ENCODE measurements at places on chromosomes 2 and 18. TPM values are rescaled to one million over a fixed set of nuclear protein-coding genes. Genes with fewer than 3 reads are reported as not detected.

DNA sequence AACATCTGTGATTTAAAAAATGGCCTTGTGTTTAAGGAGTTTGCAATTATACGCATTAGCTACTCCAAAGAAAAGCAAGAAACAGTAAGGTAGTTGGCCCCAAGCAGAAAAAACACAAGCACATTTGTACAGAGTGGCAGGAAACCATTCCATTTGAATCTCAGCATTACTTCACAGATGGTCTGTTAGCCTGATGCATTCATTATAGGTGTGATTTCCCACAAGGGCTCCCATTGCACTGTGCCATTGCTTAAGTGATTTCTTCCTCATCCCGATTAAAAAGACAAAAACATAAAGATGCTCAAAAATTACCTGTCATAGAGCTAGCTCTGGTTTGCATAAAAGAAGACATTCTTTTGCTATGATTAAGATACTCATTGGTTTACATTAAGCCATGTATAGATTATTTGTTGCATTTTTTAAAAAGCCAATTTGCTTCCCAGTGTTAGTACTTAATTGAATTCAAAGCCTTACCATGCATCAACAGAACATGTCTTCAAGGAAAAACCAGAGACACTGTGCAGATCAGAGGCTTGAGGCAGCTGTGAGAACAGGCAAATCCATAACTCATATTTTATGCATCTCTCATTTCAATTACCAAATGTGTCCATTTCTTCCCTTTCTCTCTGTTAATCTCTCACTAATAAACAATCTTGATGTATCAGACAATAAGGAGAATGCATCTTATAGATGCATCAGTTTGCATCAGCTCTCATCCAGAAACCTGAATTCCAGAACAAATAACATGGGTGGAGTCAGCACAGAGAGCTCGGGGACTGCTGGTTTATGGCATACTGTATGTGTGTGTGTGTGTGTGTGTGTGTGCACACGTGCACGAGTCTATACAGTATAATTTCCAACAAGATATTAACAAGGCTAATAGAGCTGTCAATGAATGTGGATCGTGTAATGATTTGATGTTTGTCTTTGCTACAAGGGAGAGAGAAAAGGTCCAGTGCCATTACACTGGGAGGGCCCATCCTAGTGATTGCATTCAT lies 558.6 kb upstream of the HS6ST1 start:
- no peaks in the 10 kb centered on the region for H3K4me1 ChIP-seq
- no peak overlapping the region for H3K27ac ChIP-seq
- no peak overlapping the region for H3K4me3 ChIP-seq
- DNase-seq: no peak
- H3K27me3 ChIP-seq: no peaks in the 10 kb centered on the region

DNA sequence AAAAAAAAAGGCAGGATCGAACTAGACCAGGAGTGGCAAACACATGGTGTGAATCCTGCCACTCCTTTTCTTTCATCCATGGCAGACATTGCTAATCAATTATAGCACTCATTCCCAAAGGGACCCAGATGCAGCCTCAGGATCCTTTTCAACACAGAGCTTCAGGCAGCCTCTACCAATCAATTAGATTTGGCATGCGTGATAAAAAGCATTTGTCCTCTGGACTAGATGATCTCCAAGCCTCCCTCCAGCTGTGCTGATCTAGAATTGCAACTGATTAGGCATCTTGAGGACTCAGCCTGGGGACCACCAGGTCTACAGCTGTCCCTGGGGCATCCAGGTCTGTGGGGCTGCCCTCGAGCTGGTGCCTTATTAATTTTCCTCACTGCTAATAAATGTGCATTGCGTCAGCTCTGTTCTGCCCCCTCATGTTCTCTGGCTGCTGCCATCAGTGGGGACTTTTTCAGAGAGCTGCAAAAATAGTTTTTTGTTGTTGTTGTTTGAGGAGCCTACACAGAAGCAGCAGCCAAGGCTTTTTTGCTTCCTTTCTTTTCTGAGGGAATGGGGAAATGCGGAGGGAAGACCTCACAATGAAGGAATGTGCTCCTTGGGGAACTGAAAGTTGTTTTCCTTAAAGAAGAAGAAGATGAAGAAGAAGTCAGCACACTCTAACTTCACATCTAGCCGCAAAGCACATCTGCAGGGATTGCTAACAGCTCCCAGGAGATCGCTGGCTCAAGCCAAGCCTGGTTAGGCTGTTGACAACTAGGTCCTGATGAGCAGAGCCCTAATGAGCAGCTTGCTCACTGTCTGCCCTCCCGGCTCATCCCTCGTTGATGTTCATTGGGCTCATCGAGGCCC lies 8.8 kb upstream of the ATOH8 start:
- H3K4me1 ChIP-seq: peaks cover 83% of the 10 kb centered on the region
- no peak overlapping the region for H3K4me3 ChIP-seq
- peak; percentile 93 for DNase-seq
- peaks cover 22% of the 10 kb centered on the region for H3K27me3 ChIP-seq
- peak overlapping the region; percentile 56 for H3K27ac ChIP-seq
- no peaks in the 10 kb centered on the region for H3K36me3 ChIP-seq

DNA sequence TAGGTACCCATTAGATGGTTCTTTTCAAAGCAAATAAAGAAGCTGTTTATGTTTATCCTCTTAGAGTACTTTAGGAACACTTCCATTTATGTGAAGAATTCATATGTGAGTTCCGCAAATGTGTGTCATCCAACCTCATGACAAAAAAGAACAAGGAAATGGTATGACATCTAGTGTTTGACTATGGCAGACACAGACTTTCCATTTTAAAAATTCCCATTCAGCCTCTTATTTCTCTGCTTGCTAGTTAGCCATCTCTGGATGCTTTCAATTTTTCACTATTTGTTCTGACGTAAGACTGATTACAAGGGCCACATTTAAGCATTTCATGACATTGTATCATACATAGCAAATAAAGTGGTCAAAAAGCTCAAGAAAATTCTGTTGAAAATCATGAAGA lies 103.0 kb downstream of the ZAP70 start:
- H3K27ac ChIP-seq: no peak overlapping the region
- DNase-seq: no peak
- H3K4me3 ChIP-seq: no peak overlapping the region
- peaks cover 7% of the 10 kb centered on the region for H3K36me3 ChIP-seq
- H3K4me1 ChIP-seq: no peaks in the 10 kb centered on the region

GRCh38 chr2:11703700-11704099 lies 33.7 kb upstream of the NTSR2 start:
- no peak for DNase-seq
- no peaks in the 10 kb centered on the region for H3K27me3 ChIP-seq
- no peak overlapping the region for H3K4me3 ChIP-seq
- peaks cover 6% of the 10 kb centered on the region for H3K4me1 ChIP-seq
- H3K27ac ChIP-seq: no peak overlapping the region
- no peaks in the 10 kb centered on the region for H3K36me3 ChIP-seq

- H3K36me3 ChIP-seq: peaks cover 3% of the 10 kb centered on the region
- no peak for DNase-seq
- H3K4me3 ChIP-seq: no peak overlapping the region
Measured at GRCh38 chr2:86778957-86779356, 11.8 kb downstream of the CD8A start.

DNA sequence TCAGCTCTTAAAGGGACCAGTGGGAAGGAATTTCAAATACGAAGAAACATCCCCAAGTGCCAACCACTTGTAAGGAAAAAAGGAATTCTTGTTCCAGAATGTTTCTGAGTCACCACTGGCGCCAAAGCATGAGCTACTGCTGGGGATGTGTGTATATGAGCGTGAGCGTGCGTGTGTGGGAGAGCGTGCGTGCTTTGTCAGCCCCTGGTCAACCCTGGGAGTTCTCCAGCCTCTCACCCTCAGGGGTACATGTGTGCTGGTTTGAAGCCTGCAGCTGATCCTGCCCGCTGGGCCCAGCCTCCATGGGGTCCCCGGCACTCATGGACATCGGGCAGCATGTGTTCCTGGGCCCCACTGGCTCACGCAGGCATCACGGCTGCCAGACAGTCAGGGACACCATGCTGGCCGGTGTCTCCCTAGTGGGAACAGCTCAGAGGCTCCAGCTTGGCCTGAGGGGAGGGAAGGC lies 17.1 kb downstream of the HS6ST1 start:
- H3K4me3 ChIP-seq: no peak overlapping the region
- H3K27me3 ChIP-seq: no peaks in the 10 kb centered on the region
- peaks cover 67% of the 10 kb centered on the region for H3K4me1 ChIP-seq

DNA sequence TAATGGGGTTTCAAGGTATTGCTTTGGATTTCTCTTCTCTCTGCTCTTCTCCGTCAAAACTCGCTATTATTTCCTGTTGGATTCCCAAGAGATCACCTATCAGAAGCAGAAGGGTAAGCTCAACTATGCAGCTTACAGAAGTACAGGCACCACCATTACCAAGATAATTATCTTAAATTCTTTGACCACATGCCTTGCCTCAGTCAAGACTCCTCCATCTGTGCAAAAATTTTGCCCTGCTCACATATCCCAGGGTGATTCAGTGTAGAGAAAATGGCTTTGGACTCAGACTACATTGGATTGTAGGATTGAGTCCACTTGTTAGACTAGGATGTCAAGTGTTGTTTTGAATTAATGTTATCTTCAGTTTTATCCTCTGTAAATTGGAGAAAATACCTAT lies 698.7 kb downstream of the TDRD15 start:
- H3K27ac ChIP-seq: no peak overlapping the region
- H3K27me3 ChIP-seq: no peaks in the 10 kb centered on the region
- DNase-seq: no peak
- H3K36me3 ChIP-seq: no peaks in the 10 kb centered on the region
- H3K4me1 ChIP-seq: no peaks in the 10 kb centered on the region

DNA sequence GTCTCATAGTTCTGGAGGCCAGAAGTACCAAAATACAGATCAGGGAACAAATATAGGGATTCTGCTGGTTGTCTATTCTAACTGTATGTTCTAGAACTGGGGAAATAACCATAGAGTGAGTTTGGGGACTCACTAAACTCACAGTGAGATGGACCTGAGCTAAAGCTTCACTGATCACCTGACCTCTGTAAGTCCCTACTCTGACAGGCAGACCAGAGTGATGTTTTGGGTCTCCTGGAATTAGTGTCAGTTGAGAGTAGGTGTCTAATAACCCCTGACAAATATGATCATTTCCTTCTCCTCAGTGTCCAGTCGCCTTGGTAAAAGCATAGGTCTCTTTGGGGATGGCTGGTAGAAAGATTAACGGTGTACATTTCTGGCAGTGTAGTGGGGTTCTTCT lies 14.2 kb downstream of the PIKFYVE start:
- no peak overlapping the region for H3K4me3 ChIP-seq
- peaks cover 21% of the 10 kb centered on the region for H3K36me3 ChIP-seq
- no peaks in the 10 kb centered on the region for H3K27me3 ChIP-seq
- DNase-seq: no peak
- no peak overlapping the region for H3K27ac ChIP-seq

The C2orf78 gene
- total RNA-seq: not detected

The CYP1B1 gene
- 2.7 TPM for total RNA-seq

The CAVIN2 gene
- 34.9 TPM for total RNA-seq

The OSBPL6 gene
- 3.3 TPM for total RNA-seq

The NEUROD1 gene
- total RNA-seq: not detected

The PHLPP1 gene
- 7.5 TPM for total RNA-seq

The UGT1A10 gene
- not detected for total RNA-seq

The LIMS2 gene
- total RNA-seq: 7.7 TPM

The CLEC4F gene
- total RNA-seq: 0.09 TPM

The MDH1B gene
- 0.40 TPM for total RNA-seq

All from muscle of leg (tissue), 16 donors.